ENCODE measurements at places on chromosomes 7 and 10.

GRCh38 chr7:155223503-155223902 lies 74.2 kb upstream of the INSIG1 start:
- DNase-seq, result no peak

DNA sequence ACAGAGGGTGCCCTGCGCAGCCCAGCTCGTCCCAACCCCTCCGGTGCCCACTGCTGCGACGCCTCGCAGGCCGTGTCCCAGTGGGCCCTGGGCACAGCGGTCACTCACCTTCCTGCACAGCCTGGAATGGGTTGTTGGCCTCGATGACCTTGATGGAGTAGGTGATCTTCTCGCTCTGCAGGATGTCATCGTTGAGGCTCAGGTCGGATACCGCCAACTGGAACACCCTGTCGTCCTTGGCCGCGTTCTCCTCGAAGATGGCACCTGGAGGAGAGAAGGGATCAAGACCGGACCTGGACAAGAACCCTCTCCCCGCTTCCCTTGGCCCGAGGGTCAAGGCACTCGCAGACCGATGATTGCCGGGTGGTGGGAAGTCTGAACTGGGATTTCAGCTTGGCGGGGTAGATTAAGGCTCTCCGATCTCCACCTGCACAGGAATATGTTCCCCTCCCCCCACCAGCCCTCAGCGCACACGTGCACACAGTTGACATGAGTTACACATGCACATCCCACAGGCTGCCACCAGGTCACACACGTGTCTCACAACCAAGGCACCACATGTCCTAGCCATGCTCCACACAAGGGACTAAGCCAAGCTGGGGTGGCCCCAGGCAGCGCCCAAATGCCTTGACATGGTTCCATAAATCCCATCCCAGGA lies 2.6 kb downstream of the GRID1 start:
- DNase-seq, result no peak

DNA sequence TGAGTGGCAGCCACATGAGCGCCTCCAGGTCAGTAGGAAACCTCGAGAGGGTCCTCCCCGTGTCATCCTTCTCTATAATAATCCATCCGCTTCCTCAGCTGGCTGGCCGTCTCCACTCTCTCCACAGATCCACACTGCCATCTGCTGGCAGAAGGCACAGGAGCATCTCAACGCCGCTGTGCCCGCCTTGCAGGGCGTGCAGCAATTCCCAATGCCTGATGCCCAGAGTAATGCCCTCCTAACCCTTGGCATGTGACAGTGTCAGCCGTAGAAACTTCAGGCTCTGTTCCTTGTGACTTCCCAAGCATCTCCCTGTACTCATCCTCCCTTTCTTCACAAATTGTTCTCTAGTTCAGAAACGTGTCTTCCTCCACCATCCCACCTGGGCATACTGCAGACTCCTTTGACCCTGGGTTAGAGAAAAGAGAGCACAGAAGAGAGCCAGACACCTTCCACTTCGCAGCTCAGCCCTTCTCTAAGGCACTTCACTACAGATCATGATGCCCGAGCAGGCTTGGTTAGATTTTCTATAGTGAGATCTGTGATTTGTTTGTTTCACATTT lies 70.8 kb downstream of the XPNPEP1 start:
- peak; percentile 59 for DNase-seq

GRCh38 chr7:84368122-84368521 lies 173.5 kb upstream of the SEMA3A start:
- no peak for DNase-seq

DNA sequence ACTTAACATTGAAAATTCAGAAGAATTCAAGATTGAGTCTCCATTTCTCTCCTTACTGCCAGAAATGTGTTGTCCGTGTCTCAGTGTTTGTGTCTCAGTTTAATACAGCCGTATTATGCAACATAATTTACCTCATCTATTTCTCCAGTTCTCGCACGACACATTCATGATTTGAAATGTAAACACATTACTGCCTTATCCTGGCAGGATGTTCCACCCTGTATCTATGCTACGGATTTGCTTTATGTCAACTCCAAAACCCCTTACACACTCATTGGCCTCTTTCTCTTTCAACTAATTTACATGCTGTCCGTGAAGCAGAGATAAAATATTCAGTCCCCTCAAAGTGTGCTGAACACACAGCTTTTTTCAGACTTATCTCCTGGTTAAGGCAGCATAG lies 653.7 kb upstream of the SEMA3D start:
- DNase-seq, result no peak

DNA sequence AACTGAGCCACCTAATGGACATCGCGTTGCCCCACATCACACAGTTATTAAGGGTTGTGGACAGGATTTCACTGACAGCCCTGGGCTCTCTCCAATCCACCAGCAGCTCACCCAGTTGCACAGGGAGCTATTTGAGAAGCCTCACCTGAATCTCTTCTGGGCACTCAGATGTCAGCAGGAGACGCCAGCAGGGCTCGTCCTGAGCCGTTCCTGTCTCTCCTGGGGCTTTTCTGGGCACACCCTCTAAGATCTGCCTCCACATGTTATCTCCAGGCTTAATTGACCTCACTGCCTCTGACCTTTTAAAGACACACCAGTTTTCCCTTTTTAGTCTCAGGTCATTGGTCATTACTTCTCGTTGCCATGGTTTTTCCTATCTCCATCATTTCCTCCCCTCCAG lies 63.0 kb downstream of the GRID1 start:
- no peak for DNase-seq

GRCh38 chr10:112519133-112519761 lies 72.2 kb downstream of the VTI1A start:
- DNase-seq, result no peak

DNA sequence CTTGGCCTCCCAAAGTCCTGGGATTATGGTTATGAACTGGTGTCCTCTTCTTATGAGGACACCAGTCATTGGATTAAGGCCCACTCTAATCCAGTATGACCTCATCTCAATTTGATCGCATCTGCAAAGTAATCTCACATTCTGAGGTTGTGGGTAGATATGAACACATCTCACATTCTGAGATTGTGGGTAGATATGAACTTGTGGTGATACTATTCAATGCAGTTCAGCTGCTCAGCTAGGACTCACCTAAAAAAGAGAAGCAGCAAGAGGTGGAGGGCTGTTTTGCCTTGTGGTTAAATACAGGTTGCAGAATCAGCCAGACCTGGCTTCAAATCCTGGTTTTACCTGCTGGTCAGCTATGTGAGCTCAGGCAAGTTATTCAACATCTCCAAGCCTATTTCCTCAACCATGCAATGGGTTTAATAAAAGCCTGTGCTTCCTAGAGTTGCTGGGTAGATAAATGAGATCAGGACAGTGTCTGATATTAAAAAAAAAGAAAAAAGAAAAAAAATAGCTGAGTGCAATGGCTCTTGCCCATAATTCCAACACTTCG lies 8.5 kb upstream of the BAG3 start:
- no peak for DNase-seq

GRCh38 chr10:69242852-69243212 lies 22.7 kb downstream of the HKDC1 start:
- peak; percentile 91 for DNase-seq

GRCh38 chr7:134892963-134893362 lies 93.3 kb upstream of the AGBL3 start:
- DNase-seq, result no peak

- no peak for DNase-seq
These were observed 22.4 kb upstream of the GPR146 start for GRCh38 chr7:1021931-1022330.

GRCh38 chr7:966291-967069 lies 8.9 kb downstream of the COX19 start:
- no peak for DNase-seq

GRCh38 chr10:67696029-67696428 lies at the start of gene CTNNA3:
CTNNA3 (minus strand) TSS chr10:67696195.
- DNase-seq, result no peak

- no peak for DNase-seq
These were observed 31.9 kb downstream of the BEND7 start for GRCh38 chr10:13496931-13497330.

DNA sequence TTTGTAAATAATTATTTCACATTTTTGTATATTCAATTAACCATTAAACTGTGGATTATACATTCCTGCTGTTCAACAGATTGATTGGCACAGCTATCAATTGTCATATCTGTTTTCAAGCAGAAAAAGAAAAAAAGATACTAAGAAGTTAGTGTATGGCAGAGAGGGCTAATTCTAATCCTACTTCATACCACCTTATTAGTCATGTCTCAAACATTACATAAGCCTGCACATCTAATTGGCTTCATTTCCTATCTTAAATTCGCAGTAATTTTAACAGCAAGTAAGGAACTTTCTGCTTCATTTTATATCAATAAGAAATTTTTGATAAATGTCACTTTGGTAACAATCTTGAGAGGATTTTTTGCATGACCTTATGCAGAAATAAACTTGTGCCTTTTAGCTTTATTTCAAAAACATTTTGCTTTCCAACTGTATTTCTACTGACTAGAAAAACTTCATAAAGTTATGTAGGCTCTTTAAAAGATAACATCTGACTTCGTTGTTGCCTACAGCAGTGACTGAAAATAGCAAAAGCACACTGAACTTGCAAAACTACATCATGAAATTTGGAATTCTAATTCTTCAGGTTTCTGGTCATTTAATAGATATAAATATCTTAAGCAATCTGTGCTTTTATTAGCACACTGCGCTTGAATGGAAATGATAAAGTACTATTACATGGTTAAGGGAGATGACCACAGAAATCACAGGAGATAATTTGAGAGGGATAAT lies 111.5 kb downstream of the SEMA3C start:
- no peak for DNase-seq

- DNase-seq, result no peak
These were observed 99.3 kb upstream of the NFE2L3 start for GRCh38 chr7:26052706-26053105.

GRCh38 chr10:119671381-119671780 lies 20.2 kb downstream of the BAG3 start:
- no peak for DNase-seq

DNA sequence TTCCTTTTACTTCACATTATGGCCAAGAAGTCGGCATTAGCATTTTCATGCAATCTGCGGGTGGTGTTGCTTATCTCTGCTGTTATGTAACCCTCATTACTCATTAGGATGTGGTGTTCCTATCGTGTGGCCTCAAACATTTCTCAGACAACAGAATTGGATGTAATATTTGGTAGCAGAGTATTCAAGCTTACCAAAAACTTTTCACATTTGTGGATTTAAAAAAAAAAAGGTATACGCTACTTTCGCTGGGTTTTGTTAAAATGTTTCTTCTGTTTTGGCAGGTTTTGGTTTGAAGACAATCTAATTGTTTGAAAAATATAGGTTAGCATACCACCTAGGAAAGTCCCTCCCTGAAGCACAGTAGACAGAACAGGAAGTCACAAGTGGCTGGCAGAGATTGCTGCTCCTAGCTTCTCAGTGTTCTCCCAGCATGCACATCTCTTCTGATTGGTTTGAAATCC lies 128.8 kb downstream of the GATA3 start:
- DNase-seq, result no peak

Measured in putamen (tissue), 1 donor.